A549 treated with Mapracorat at 1 μM for 4 hours (cell line): ENCODE measurements at places on chromosomes 16 and 17. TPM values are rescaled to one million over a fixed set of nuclear protein-coding genes. Genes with fewer than 3 reads are reported as not detected.

BIRC5 gene
- 102 to 105 TPM (median 103 TPM) in 5 replicates for total RNA-seq

CPPED1 gene
- 27.2 to 29.0 TPM (median 27.9 TPM) in 5 replicates for total RNA-seq

EMC6 gene
- total RNA-seq: 102 to 161 TPM (median 154 TPM) in 5 replicates

TMEM98 gene
- 42.5 to 53.4 TPM (median 46.5 TPM) in 5 replicates for total RNA-seq

CDH15 gene
- 0.07 to 0.15 TPM (median 0.08 TPM) in 5 replicates for total RNA-seq

AOC3 gene
- 1.1 to 2.0 TPM (median 1.4 TPM) in 5 replicates for total RNA-seq

KRT28 gene
- not detected in 5 replicates for total RNA-seq

SOX8 gene
- total RNA-seq: 1.4 to 2.8 TPM (median 2.6 TPM) in 5 replicates

HSPB9 gene
- not detected in 5 replicates for total RNA-seq

MYH1 gene
- total RNA-seq: not detected in 5 replicates

HOXB9 gene
- total RNA-seq: 6.9 to 8.0 TPM (median 7.6 TPM) in 5 replicates

CETP gene
- not detected in 5 replicates for total RNA-seq

EPOP gene
- 9.9 to 13.2 TPM (median 12.2 TPM) in 5 replicates for total RNA-seq

CDH16 gene
- 3.7 to 4.9 TPM (median 4.4 TPM) in 5 replicates for total RNA-seq

ARHGDIG gene
- 2.7 to 3.4 TPM (median 3.2 TPM) in 5 replicates for total RNA-seq

NDE1 gene
- 33.3 to 39.7 TPM (median 38.8 TPM) in 5 replicates for total RNA-seq

KRTAP17-1 gene
- not detected in 5 replicates for total RNA-seq

CDH1 gene
- total RNA-seq: 3.9 to 4.5 TPM (median 4.2 TPM) in 5 replicates

ALDH3A1 gene
- total RNA-seq: 777 to 1,128 TPM (median 798 TPM) in 5 replicates

OR1F1 gene
- total RNA-seq: 0.17 to 0.65 TPM (median 0.43 TPM) in 4 of 5 replicates, not detected in the other

KRTAP4-6 gene
- not detected in 5 replicates for total RNA-seq

GAST gene
- total RNA-seq: 0.44 to 0.49 TPM in 2 of 5 replicates, not detected in the others

AATK gene
- 0.25 to 0.65 TPM (median 0.33 TPM) in 5 replicates for total RNA-seq

CLUH gene
- 81.9 to 127 TPM (median 115 TPM) in 5 replicates for total RNA-seq

TSPAN10 gene
- total RNA-seq: 3.8 to 6.7 TPM (median 4.9 TPM) in 5 replicates

IRX3 gene
- total RNA-seq: 4.2 to 6.5 TPM (median 5.4 TPM) in 5 replicates

ATAD5 gene
- 3.6 to 5.2 TPM (median 4.3 TPM) in 5 replicates for total RNA-seq

SPNS1 gene
- 50.2 to 80.3 TPM (median 73.2 TPM) in 5 replicates for total RNA-seq

CCL8 gene
- not detected in 5 replicates for total RNA-seq

HS3ST4 gene
- not detected in 5 replicates for total RNA-seq

WDR59 gene
- 21.1 to 32.2 TPM (median 29.8 TPM) in 5 replicates for total RNA-seq

NACA2 gene
- not detected in 5 replicates for total RNA-seq

ZNF267 gene
- 6.7 to 8.9 TPM (median 7.2 TPM) in 5 replicates for total RNA-seq

DNAH17 gene
- 0.80 to 1.2 TPM (median 0.98 TPM) in 5 replicates for total RNA-seq

CMTM4 gene
- total RNA-seq: 21.2 to 37.2 TPM (median 33.0 TPM) in 5 replicates

CCL3 gene
- total RNA-seq: not detected in 5 replicates

PRSS21 gene
- 0.14 to 0.34 TPM (median 0.28 TPM) in 3 of 5 replicates, not detected in the others for total RNA-seq

FOXC2 gene
- total RNA-seq: 4.5 to 5.1 TPM (median 4.9 TPM) in 5 replicates

TNK1 gene
- 1.2 to 1.8 TPM (median 1.4 TPM) in 5 replicates for total RNA-seq

KRT36 gene
- total RNA-seq: not detected in 5 replicates

GAS7 gene
- total RNA-seq: 0.25 to 0.57 TPM (median 0.38 TPM) in 5 replicates

IL4R gene
- total RNA-seq: 29.7 to 38.8 TPM (median 34.1 TPM) in 5 replicates

ABHD15 gene
- total RNA-seq: 20.3 to 27.2 TPM (median 26.4 TPM) in 5 replicates

PPP1R27 gene
- 0.09 to 0.39 TPM (median 0.19 TPM) in 3 of 5 replicates, not detected in the others for total RNA-seq

CACNA1H gene
- 9.8 to 17.8 TPM (median 15.9 TPM) in 5 replicates for total RNA-seq

AANAT gene
- total RNA-seq: 0.20 to 0.81 TPM (median 0.64 TPM) in 4 of 5 replicates, not detected in the other

DRC3 gene
- 1.4 to 3.5 TPM (median 1.9 TPM) in 5 replicates for total RNA-seq

TM4SF5 gene
- total RNA-seq: 0.50 to 1.3 TPM (median 0.73 TPM) in 5 replicates

OTOA gene
- 0.08 to 0.13 TPM (median 0.10 TPM) in 4 of 5 replicates, not detected in the other for total RNA-seq

ABCA9 gene
- not detected in 5 replicates for total RNA-seq

COPS3 gene
- total RNA-seq: 136 to 152 TPM (median 150 TPM) in 5 replicates

ZNF423 gene
- 0.05 to 0.29 TPM (median 0.08 TPM) in 5 replicates for total RNA-seq

KRT35 gene
- total RNA-seq: not detected in 5 replicates

SLC5A11 gene
- 0.24 to 0.51 TPM (median 0.39 TPM) in 5 replicates for total RNA-seq

CLEC3A gene
- not detected in 5 replicates for total RNA-seq

HEATR9 gene
- not detected in 5 replicates for total RNA-seq

EMP2 gene
- 26.4 to 40.4 TPM (median 38.4 TPM) in 5 replicates for total RNA-seq
